AG09309 (cell line): ENCODE measurements at places on chromosomes 4 and X.

DNA sequence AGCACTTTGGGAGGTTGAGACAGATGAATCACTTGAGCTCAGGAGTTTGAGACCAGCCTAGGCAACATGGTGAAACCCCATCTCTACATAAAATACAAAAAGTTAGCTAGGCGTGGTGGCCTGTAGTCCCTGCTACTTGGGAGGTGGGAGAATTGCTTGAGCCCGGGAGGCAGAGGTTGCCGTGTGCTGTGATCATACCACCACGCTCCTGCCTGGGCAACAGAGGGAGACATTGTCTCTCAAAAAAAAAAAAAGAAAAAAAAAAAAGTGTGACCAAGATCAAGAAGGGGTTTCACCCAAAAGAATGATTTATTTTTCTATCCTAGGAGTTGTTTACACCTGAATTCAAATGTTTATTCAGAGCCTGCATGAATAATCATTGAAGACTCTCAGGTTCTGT, 572.4 kb upstream of the GALNT7 start:
- no peak for DNase-seq

DNA sequence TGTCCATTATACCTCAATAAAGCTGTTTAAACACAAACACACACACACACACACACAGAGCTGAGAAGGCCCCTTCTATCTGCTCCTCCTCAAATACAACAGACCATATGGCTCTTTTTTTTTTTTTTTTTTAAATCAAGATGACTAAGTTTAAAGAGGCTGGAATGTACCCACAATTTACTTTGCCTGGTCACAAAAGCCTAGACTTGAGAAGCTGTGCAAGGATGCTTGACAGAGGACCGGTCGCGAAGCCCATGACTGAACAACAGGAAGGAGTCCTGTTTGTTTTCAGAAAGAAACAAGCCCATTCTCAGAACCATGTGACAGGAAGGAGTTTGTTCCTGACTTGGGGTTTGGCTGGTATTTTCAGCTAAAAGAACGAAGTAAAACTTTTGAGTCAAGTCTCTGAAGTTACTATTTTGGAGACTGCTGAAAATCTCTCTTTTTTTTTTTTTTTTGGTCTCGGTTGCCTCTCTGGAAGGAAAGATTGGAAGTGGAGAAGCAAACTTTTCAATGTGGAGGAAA, 650.9 kb upstream of the TENM3 start:
- DNase-seq: no peak

- DNase-seq: no peak
Observed at GRCh38 chr4:156898373-156899117, 73.1 kb downstream of the PDGFC start.

GRCh38 chr4:29852537-29852936, 867.6 kb upstream of the PCDH7 start:
- DNase-seq: no peak

- no peak for DNase-seq
Observed at GRCh38 chrX:39633293-39633692, 464.5 kb downstream of the BCOR start.

DNA sequence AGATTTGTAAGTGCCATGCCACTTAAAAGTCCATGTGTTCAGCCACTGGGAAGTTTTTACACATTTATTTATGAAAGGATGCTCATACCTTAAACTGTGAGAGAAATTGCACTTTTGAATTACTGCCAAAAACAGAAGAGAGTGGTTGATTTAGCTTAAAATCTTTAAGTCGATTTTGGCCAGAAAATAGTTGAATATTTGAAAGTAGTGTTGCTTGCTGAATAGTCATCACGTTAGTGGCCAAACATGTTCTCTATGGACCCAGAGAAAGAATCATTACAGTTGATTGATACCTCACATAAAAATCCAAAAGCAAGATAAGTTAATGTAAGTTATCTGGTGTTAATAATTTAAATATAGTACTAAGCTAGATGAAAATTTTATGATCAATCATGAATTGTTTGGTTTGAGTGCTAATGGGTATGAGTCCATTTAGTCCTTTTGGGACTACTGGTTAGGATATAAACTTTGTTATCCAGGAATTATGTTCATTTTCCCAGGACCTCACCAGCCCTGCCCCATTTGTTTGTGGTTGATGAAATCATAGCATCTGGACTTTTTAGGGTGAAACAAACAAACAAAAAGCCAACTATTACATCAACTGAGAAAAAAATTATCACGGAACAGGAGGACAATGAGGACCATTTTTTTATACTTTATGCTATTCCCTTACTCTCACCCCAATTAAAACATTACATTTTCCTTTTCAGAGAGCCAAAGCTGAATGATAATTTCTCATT, 6.3 kb downstream of the GIMD1 start:
- no peak for DNase-seq

GRCh38 chr4:147683188-147683591, 773 bp downstream of the PRMT9 start:
- peak; percentile 4 for DNase-seq

- DNase-seq: peak; percentile 51
Observed at GRCh38 chr4:8035371-8035780, 95.7 kb upstream of the AFAP1 start.

DNA sequence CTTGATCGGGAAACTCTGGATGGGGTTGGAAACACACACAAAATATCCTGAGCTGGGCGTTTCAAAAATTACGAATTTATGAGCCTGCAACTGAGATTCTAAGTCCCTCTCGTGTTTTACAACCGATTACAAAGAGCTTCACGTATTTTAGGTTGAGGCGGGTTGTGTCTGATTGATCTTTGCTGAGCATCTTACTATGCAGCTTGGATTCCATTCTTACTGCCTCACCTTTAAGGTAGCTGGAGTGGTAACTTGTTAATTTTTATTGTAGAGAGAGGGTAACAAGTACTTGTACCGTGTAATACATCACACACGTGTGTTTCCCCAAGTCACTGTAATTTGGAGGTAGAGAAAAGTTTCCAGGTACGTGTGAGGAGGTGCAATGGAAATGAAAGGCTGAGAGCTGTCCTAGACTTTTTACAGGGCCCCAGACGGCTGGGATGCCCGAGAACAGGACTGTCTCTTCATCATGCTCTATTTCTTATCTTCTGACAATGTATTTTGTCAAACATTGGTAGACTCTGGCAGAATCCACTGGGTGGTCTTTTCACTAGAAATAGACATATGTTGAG, 97.8 kb upstream of the TENM3 start:
- no peak for DNase-seq

DNA sequence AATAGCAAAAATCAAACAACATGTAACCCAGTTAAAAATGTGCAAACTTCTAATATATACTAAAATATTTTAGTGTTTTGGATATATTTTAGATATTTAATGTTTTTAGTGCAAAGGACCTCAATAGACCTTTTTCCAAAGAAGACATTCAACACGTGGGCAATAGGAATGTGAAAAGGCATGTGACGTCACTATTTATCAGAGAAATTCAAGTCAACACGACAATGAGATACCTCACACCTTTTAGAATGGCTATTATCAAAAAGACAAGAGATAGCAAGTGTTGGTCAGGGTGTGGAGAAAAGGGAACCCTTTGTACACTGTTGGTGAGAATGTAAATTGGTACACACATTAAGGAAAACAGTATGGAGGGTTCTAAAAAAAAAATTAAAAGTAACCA, 115.6 kb upstream of the FAM47B start:
- no peak for DNase-seq

GRCh38 chrX:118726887-118727685, at the start of gene IL13RA1:
TSS of gene IL13RA1 (plus strand) at chrX:118727606. CDS start at chrX:118727639, 33 bp downstream.
- DNase-seq: no peak

DNA sequence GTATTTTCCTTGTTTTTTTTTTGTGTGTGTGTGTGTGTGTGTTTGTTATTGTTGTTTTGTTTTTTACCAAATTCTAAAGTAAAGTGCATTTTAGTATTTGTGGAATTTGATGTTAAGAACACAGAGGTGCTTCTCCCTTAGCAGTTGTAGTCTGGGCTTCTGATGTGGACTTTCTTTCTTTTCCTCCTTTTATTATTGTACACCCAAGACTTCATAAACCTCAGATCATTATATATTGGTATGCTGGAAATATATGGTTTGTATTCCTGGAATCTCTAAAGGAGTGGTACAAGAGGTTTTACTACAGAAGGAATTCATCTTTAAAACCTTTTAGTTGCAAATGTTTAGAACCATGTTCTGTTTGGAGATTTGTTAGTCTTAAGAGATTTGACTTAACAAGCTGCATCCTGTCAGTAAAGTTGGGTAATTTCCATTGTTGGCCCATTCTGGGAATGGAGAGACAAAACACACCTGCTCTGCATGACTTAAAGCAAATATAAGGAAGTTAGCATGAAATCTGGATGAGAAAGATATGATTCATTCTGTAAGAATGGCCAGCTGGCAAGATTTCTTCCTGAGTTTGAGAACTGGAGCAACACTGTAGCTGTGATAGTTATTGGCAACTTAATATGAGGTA, 64.0 kb downstream of the SMAD1 start:
- peak; percentile 69 for DNase-seq

GRCh38 chr4:138307319-138307718, 65.2 kb upstream of the SLC7A11 start:
- no peak for DNase-seq
